ENCODE measurements at places on chromosomes 6 and 20.

- DNase-seq, result no peak
These were observed 350.9 kb upstream of the NRSN1 start for GRCh38 chr6:23775127-23775526.

- no peak for DNase-seq
These were observed 84.6 kb downstream of the PHACTR1 start for GRCh38 chr6:12801141-12801540.

DNA sequence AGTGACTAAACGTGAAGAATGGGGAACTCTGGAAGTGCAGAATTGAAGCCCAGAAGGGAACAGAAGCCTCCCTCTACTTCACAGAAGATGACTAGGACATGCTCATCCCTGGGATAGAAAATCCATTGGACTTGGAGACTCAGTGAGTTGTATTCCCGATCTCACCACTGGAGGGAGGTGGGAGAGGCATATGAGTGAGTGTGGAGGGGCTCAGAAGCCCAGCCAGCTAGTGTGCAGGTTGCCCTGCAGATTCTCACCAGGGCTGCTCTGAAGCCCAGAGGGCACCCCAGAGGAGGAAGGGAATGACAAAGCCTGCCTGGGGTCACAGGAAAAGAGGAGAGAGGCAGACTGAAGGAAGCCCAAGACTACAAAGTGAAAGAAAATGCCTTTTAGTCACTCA lies 42.1 kb upstream of the HLA-E start:
- no peak for DNase-seq

GRCh38 chr20:60242836-60243505 lies 284.7 kb downstream of the CDH26 start:
- DNase-seq, result no peak

DNA sequence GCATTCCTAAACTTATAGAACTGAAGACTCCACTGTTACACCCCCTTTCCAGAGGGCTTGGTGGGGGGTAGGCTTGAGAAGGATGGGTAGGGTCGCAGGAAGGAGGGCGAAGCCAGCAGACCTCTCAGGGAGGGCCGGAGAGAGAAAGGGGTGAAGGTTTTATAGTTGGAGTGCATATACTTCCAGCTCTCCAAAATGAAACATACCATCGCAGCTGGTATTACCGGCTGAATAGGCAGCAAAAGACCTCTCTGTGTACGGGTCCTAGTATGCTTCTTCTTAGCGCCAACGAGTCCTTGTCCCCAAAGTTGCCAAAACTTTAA lies 1.0 kb upstream of the VGLL2 start:
- DNase-seq, result no peak

GRCh38 chr20:15645816-15646215 lies 927.4 kb downstream of the KIF16B start:
- DNase-seq, result no peak

GRCh38 chr20:1844325-1845162 lies 50.7 kb upstream of the SIRPA start:
- DNase-seq, result peak; percentile 76

GRCh38 chr6:41781366-41781730 lies 766 bp downstream of the PRICKLE4 start:
- DNase-seq, result no peak

All from NCI-H2171 treated with DMSO at 0.1 percent for 48 hours (cell line).